ENCODE measurements at places on chromosomes 16 and 17.

GRCh38 chr17:45743626-45744326 lies 40.3 kb upstream of the CRHR1 start:
- no peak for DNase-seq

DNA sequence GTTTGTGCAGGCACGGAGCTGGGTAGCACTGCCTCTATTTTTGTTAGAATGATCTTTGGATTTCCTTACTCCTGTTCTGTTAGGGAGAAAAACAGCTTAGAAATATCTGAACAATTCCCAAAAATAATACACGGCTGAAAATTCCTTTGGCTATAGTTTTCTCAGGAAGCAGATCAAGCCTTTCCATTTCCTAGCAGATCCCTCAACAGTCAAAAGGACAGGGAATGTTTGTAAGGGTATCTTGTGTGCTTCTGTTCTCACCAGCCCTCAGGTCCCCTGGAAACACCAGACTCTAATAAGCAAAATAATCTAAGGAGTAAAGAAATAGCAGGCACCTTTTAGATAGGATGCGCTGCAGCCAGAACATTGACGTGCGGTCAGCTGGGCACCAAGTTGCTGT lies 30.5 kb upstream of the WSB1 start:
- DNase-seq: no peak

GRCh38 chr17:79220713-79221291 lies 146.2 kb downstream of the ENGASE start:
- no peak for DNase-seq

DNA sequence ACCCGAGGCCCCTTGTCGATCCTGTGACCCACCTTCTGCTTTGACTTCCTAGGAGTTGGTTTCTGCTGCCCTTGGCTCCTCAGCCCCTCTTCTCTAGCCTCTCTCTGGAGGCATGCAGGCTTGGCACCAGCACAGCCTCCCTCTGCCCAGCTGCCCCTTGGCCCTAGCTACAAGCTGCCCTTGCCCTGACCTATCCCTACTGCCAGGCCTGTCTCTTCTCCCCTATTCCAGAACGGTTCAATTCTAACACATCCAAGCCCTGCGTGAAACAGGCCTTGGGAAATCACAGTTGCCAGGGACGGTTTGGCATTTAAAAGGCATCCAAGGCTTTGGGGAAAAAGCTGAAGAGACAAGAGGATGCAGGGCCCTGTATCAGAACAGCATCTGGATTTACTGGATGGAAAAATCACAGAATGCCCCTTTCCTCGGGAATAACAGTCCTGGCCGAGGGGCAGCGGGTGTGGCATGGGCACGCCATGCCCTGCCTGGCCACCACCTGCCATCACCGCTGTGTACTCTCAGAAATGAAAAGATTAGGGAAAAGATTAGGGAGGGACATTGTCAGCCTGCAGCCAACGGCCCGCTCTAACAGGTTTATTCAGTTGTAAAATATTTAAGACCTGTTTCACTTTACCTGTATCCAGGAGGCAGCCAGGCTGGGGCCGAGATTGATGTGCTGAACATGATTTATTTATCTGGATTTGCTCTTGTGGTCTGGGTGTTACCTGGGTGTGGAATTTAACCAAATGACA lies 15.8 kb downstream of the RAI1 start:
- no peak for DNase-seq

DNA sequence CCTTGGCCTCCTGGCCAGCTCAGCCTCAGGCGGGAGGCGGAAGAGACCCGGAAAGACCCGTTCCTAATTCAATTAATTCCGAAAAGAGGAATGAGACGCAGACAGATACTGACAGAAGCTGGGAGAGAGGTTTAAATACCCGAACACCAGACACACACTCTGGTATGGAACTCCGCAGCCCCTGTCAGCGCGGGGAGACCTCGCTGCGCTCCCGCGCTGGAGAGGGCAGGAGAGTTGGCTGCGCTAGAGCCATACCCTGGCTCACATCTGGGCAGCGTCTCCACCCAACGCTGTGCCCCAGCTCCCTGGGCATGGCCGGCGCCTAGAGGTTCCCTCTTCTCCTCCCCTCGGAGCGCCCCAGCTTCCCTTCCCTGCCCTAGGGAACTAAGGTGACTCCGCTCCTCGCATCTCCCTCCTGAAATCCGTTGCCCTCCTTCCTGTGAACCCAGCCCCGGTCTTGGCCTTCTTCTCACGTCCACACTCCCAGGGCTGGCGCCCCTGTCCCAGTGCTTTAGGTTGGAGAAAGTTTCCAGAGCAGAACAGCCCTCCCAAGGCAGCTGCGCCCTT lies 8.0 kb downstream of the NEUROD2 start:
- DNase-seq: no peak

DNA sequence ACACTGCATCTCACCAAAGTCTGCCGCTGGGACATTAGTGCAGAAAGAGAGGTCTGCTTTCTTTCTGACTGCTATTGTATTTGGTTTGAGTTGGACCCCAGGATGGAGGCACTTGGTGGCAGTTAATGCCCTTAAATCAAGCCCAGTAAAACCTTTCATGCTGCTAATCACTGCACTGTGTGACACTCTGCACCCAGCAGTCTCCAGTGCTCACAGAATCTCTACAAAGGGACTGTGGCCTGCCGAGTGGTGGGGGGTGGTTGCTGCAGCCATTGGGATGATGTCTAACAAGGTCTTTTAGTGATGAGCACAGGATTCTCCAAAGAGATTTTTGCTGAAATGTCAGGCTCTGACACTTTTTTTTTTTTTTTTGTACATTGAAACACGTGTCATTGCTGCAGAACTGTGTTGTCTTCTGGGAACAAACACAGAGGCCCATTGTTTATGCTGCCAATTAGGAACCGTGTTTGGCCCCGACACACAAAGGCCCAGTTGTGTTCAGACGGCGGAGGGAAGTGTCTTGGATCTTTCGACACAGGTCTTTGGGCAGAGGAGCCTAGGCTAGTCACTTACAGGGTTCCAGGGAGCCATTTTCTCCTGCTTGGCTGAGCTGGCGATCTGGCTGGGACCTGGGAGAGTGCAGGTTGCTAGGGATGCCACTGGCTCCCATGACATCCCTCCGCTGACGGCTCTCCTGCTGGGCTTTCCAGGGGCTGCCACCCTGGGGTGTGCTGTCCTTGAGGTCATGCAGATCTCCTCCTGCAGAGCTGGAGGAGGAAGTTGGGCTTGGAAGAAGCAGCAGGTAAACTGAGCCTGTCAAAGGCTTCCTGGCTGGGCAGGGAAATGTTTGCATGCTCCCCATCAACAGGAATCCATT lies 16.2 kb upstream of the TNRC6C start:
- DNase-seq: no peak

GRCh38 chr16:2008009-2008526 lies 1.6 kb downstream of the ZNF598 start:
- no peak for DNase-seq

DNA sequence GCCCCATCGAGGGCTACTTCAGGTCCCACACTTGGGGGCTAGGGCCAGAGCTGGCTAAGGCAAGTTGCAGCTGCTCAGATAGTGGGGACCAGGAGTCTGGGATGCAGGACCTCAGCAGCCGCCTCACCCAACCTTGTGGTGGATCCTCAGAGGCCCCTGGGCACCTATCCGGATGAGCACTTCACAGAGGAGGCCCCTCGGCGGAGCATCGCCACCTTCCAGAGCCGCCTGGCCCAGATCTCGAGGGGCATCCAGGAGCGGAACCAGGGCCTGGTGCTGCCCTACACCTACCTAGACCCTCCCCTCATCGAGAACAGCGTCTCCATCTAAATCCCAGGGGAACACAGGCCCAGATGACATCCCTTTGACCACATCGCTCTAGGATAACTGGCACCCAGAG lies 9.4 kb downstream of the ALOX15B start:
- DNase-seq: no peak

- DNase-seq: no peak
Observed at GRCh38 chr16:86046026-86046425, 147.1 kb downstream of the IRF8 start.

DNA sequence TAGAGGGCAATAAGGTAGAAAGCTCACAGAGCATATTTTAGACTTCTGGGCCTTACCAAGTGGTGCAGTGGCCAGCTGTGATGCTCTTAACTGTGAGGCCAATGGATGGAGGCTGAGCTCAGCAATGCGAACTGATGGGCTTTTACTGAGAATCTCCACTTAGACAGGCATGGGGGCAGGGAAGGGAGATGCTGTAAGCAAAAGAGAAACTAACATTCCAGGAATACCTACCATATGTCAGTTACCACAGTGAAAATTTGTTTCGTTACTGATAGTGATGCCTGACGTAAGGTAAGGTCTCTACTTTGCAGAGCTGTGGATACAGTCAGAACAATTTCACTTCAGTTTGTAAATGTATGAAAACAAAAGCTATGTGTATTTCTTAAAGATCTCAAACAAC lies 250.6 kb upstream of the ZFHX3 start:
- DNase-seq: no peak

DNA sequence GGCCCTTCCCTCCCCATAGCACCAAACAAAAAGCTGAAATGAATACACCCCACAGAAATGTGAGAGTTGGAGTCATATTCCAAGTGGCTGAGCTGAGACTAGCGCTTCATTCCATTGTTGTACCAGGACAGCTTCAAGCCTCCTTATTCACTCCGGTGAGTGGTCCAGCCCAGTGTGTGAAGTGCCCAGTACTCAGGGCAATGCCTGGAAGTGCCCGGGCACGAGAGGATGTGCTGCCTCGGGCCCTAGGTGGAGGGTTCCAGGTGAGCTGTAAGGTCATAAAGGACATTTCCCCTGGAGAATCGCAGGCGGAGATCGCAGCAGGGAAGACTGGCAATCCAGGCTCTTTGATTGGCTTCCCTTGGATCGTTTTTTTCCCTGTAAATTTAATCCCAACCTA lies 5.4 kb upstream of the CYLD start:
- DNase-seq: no peak

DNA sequence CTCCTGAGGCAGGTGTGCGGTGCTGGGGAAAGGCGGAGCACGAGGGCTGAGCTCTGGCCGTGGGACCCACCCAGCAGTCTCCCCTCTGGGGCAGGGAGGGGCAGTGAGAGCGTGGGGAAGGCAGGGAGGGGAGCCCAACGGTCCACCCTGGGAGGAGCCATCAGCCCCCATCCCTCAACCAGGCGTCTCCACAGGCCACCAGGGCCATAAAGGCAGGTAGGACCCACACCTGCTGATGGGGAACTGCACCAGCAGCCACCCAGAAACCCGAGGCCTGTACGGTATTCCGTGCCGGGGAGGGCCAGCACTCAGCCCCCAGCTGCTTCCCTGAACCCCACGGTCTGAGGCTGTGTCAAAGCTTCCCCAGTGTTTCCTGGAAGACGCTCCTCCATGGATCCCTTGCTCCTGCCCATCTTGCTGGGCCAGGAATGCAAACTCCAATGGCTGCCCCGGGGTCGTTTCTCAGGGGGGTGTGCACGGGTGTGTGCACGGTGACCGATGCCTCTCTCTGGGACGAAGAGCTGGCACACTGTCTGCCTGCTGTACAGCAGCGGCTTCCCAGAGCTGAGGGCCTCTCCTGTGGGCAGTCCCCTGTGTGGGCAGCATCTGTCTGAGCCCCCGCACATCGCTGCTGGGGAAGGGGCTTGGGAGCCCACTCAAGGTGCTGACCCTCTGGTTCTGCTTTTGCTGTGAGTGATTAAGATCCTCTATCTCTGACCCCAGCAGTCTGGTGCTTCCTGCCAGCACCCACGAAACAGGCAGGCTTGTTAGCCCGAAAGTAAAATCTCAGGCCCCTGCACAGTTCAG lies 17.2 kb upstream of the METRNL start:
- no peak for DNase-seq

DNA sequence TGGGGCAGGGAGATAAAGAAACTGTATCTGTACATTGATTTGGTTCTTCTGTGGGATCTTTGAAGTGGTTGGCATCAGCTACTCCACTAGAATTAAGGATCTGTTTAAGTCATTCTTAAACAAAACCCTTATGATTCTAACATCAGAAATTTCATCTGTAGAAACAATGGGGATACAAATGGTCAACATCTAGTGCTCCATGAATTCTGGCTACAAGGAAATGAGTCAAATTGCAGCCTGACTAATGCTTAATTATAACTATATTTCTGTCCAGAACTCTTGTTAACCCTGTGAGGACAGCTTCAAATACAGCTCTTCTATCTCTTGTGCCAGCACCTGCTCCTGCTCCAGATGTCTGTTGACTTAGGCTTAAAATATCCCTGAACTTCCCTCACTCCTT lies 13.9 kb upstream of the GINS3 start:
- no peak for DNase-seq

GRCh38 chr17:34290586-34290985 lies 5.0 kb downstream of the CCL11 start:
- no peak for DNase-seq

DNA sequence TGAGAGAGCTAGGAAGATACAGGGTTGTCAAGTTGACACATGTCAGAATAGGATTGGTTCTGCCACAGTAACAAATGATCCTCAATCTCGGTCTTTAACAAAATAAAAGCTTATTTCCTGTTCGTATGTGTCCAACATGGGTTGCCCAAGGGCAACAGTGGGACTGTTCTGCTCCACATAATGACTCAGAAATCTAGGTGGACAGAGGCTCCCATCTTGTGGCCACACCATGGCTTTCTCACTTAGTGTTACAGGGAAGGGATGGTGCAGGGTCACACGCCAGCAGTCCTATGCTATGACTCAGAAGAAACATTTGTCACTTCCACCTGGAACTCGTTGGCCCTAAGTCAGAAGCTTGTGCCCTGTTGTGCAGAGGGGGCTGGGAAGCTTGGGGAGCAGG lies 364.9 kb downstream of the SNX29 start:
- DNase-seq: no peak

- DNase-seq: no peak
Observed at GRCh38 chr16:30637944-30638343, 12.8 kb upstream of the PRR14 start.

GRCh38 chr17:16217002-16217635 lies at the start of gene PIGL:
Gene PIGL (plus strand): TSS chr17:16217210. CDS start chr17:16217227, 17 bp downstream.
- peak; percentile 85 for DNase-seq

DNA sequence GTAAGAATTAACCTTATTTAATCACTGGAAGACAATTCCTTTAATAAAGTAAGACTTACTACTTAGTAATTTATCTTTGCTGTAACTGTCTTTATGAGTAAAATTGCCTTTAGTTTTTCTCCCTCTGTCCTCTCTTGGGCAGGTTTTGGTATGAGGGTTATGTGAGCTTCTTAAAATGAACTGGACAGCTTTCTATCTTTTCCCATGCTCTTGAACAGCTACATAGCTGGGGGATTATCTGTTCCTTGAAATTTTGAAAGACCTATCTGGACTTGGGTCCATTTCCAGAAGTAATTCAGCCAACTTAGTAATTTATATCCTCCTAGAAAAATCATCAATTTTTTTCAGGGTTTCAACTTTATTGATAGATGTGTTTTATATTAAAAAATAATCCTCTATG lies 3.6 kb upstream of the MYH1 start:
- DNase-seq: no peak

Measured in stimulated activated CD4-positive, alpha-beta T cell treated with anti-CD3 and anti-CD28 coated beads, Interleukin-4, amount 100 ng/mL, for 1 hour (primary cell).